AML-193 (cell line): ENCODE measurements at places on chromosomes 16 and 17.
A peak's percentile ranks its signal among the peaks of the same experiment; 100 is the strongest.

DNA sequence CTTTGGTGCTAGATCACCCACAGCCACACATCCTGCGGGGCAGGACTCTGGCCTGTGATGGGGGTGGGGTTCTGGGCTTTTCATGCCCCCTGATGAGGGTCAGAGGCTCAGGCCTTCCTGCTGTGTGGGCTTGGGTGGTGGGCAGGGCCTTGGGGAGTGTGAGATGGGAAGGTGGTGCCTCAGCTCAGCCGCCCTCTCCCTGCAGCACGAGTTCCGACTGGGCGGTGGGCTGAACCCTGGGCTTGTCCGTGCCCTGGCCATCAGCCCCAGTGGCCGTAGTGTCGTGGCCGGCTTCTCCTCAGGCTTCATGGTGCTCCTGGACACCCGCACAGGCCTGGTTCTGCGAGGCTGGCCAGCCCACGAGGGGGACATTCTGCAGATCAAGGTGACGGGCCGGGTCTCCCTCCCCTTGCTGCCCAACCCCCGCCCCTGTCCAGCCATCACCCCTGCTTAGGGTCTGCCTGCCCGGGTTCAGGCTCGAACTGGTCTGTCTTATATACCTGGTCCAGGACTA lies 6.8 kb upstream of the SERPINF2 start:
- DNase-seq: no peak

- no peak for DNase-seq
Measured at GRCh38 chr17:48559840-48560817, 15.2 kb upstream of the HOXB2 start.

DNA sequence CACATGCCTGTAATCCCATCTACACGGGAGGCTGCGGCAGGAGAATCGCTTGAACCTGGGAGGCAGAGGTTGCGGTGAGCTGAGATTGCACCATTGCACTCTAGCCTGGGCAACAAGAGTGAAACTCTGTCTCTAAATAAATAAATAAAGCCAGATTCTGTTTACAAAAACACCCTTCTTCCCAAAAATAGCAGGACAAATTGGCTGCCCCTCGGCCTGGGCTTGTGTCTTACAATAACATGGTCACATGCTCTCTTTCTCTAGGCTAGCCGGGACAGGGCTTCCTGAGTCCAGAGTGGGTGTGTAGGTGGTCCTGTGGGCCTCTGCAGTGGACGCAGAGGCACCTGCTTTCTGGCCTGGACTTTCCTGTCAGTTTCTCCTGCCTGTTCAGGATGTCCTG lies 3.2 kb upstream of the EDC4 start:
- DNase-seq: no peak

- DNase-seq: no peak
Measured at GRCh38 chr17:13544292-13544691, 57.4 kb downstream of the HS3ST3A1 start.

DNA sequence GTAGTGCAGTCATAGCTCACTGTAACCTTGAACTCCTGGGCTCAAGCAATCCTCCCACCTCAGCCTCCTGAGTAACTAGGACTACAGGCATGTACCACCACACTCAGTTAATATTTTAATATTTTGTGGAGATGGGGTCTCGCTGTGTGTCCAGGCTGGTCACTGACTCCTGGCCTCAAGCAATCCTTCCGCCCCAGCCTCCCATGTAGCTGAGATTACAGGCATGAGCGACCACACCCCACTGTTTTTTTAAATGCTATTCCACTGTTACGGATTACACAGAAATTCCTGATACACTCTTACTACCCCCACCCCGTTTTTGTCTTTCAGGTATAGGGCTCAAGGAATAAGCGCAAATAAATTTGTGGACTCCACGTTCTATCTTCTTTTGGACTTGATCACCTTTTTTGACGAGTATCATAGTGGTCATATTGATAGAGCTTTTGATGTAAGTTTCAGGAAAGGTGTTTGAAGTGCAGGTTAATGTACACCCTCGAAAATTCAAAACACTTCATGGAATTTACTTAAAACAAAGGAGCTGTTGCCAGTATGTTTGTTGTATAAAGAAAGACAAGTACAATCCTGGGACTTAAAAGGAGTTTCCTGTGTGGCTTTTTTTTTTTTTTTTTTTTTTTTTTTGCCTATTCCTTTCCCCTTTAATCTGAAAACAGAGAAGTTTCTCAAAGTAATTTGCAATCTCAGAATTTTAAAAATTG lies 26.2 kb upstream of the SLC12A3 start:
- no peak for DNase-seq

GRCh38 chr17:51260237-51261023 lies at the start of gene UTP18:
UTP18 (plus strand) TSS chr17:51260546; CDS start chr17:51260585, 39 bp downstream.
- DNase-seq: peak; percentile 95

DNA sequence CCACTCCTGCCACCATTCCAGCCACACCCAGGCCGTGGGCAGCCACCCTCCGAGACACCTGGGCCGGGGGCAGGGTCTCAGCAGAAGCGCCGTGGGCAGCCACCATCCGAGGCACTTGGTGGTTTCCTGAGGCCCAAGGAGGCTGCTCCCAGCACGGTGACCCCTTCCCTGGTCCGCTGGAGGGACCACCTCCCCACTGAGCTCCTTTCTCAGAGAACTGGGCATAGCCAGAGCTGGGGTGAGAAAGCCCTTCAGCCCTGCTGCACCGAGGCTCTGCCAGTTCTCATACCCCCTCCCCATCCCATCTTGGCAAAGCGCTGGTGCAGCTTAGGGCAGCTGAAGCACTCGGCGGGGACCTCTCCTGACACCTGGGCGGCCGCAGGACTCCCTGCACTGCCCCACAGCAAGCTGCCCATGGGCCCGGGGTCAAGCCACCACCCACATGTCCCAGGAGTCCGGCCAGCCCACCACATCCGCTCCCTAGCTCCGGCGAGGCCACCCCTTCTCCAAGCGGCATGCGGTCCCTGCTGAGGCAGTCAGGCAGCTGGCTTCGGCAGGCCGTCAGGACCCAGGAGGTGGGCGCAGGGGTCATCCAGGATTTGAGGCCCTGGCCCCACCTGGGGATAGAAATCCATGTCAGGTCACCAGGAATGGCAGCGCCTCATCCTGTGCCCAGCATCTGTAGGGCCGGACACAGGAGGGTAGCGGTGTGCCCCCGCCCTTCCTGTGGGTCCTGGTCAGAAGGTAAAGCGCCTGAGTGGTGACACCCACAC lies 1.3 kb upstream of the CYBA start:
- no peak for DNase-seq

GRCh38 chr16:84093879-84094270 lies 22.9 kb downstream of the MBTPS1 start:
- DNase-seq: no peak

GRCh38 chr17:41267711-41268110 lies 2.5 kb downstream of the KRTAP9-6 start:
- DNase-seq: no peak

GRCh38 chr17:57044976-57045867 lies 39.8 kb upstream of the AKAP1 start:
- DNase-seq: no peak

GRCh38 chr17:75873587-75874322 lies 4.6 kb downstream of the TRIM47 start:
- no peak for DNase-seq

GRCh38 chr17:27862004-27862403 lies 31.2 kb downstream of the LYRM9 start:
- no peak for DNase-seq

GRCh38 chr16:80046848-80047247 lies 446.3 kb upstream of the MAF start:
- DNase-seq: no peak
